ENCODE measurements at places on chromosomes 2 and 18.

- no peak for DNase-seq
Observed at GRCh38 chr2:28134262-28134812, 243.8 kb downstream of the BABAM2 start.

- no peak for DNase-seq
Observed at GRCh38 chr2:201538025-201538424, 86.5 kb downstream of the STRADB start.

- no peak for DNase-seq
Observed at GRCh38 chr2:17328161-17328560, 190.1 kb downstream of the RAD51AP2 start.

DNA sequence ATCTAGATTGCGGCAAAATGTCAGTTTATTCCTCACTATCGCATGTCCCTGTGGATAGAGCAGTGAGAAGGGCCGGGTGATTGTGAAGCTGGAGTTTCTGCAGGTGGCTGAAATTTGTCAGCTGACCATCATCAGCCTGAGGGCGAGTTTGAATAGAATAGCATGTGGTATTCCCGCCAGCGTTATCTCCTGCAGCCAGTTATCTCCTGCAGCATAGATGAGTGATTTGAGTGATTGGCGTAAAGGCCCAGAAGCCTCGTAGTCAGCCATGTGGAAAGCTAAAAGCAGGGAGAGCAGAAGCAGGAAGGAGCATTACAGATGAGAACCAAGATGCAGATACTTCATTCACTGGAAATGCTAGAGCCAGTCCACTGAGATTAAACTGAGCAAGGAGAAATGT is 65.5 kb downstream of the CABLES1 start:
- DNase-seq: no peak

DNA sequence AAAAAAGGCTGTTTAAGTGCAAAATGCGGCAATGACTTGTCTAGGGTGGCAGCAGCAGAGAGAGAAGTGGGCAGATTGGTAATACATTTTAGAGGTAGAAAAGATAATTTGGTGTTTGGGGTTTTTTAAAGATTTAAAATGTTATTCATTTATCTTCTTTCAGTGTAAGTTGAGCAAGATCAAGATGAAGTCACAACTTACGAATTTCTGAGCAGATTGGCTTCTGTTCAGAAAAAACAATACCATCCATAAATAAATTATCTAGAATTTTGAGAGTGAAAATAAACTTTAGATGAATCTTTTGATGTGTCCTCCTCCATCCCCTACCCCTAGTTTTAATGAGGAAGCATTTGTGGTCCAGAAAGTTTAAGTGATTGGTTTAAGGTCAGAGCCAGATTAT is 47.9 kb upstream of the FAM171B start:
- no peak for DNase-seq

DNA sequence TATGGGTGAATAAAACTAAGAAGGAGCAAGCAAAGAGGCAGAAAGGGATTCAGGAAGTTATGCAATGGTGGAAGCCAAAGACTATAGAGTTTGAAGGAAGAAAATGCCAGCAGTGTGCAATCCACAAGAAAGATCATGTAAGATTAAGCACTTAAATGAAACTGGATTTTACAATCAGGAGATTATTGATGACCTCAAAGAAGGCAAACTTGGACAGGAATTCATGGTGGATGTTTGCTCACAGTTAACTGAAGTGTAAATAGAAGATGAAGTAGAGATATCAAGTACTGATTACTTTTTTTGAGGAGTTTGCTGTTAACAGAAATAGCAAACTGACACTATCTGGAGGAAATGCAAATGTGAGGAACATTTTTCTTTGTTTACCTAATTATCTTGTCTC is 308.9 kb downstream of the RND3 start:
- no peak for DNase-seq

DNA sequence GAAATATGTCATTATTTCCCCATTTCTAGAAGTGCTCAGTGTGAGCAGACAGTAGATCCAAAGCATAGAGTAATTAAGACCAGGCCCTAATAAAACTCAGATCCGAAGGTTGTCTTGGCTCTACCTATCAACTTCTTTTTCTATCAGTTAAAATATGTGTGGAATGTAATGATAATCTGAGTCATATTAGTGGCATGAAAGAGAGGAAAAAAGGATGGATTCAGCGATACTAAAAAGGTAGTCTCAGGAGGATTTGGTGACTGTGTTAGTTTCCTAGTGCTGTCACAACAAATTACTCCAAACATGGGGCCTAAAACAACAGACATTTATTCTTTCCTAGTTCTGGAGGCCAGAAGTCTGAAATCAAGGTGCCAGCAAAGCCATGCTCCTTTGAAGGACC is 103.7 kb upstream of the NABP1 start:
- no peak for DNase-seq

DNA sequence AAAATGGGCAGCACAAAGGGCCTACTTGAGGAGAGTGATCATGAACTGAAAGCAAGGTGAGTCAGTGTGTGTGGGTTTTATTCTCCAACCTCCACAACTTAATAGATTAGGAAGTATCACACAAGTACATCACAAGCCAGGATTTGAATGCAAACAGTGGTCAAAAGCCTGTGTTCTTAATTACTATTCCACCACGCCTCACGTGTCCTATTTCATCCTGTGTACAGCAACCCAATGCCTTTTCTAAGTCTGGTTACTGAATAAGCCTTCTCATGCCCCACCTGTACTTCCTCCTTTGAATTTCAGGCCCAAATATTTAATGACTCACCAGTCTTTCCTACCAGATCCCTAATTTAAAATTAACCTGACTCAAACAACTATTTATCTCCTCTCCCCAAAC is 755.7 kb upstream of the SLC8A1 start:
- no peak for DNase-seq

- DNase-seq: no peak
Observed at GRCh38 chr18:61589053-61589723, 256.0 kb downstream of the CDH20 start.

GRCh38 chr2:65431421-65432226 is 775 bp downstream of the SPRED2 start:
- peak; percentile 8 for DNase-seq

Measured in stimulated activated CD4-positive, alpha-beta T cell treated with anti-CD3 and anti-CD28 coated beads, TNF-alpha, amount 100 ng/mL, for 48 hours (primary cell).